ENCODE measurements at places on chromosomes 2 and 18. TPM values are rescaled to one million over a fixed set of nuclear protein-coding genes. Genes with fewer than 3 reads are reported as not detected.
A peak's percentile ranks its signal among the peaks of the same experiment; 100 is the strongest.

IL36RN gene
- total RNA-seq: not detected

GATA6 gene
- total RNA-seq: 17.6 TPM

SCRN3 gene
- total RNA-seq: 17.3 TPM

CBLN2 gene
- not detected for total RNA-seq

GPR75 gene
- total RNA-seq: 2.1 TPM

ZEB2 gene
- 36.4 TPM for total RNA-seq

FBXO36 gene
- total RNA-seq: 2.3 TPM

OXER1 gene
- not detected for total RNA-seq

INPP4A gene
- total RNA-seq: 16.0 TPM

GMPPA gene
- 72.2 TPM for total RNA-seq

MAP4K4 gene
- 115 TPM for total RNA-seq

- peaks cover 12% of the 10 kb centered on the region for H3K4me1 ChIP-seq
- no peak for DNase-seq
- no peaks in the 10 kb centered on the region for H3K36me3 ChIP-seq
- no peak overlapping the region for H3K4me3 ChIP-seq
- H3K27ac ChIP-seq: no peak overlapping the region
These were observed 15.7 kb downstream of the SH3RF3 start for GRCh38 chr2:109144721-109145120.

- H3K27ac ChIP-seq: no peak overlapping the region
- no peaks in the 10 kb centered on the region for H3K4me1 ChIP-seq
- H3K27me3 ChIP-seq: no peaks in the 10 kb centered on the region
These were observed 416.6 kb downstream of the NRXN1 start for GRCh38 chr2:50615291-50615690.

GRCh38 chr2:232879618-232880494, 9.8 kb downstream of the SNORC start:
- DNase-seq: no peak
- H3K4me3 ChIP-seq: no peak overlapping the region
- no peaks in the 10 kb centered on the region for H3K36me3 ChIP-seq
- H3K27ac ChIP-seq: no peak overlapping the region

GRCh38 chr2:224210286-224211180, 171.4 kb upstream of the SERPINE2 start:
- no peak overlapping the region for H3K4me3 ChIP-seq
- DNase-seq: no peak
- no peak overlapping the region for H3K27ac ChIP-seq
- H3K4me1 ChIP-seq: peaks cover 15% of the 10 kb centered on the region

GRCh38 chr2:182933629-182934028, 67.2 kb upstream of the FRZB start:
- no peak overlapping the region for H3K27ac ChIP-seq
- no peak overlapping the region for H3K4me3 ChIP-seq
- H3K4me1 ChIP-seq: peaks cover 6% of the 10 kb centered on the region
- H3K27me3 ChIP-seq: no peaks in the 10 kb centered on the region
- H3K36me3 ChIP-seq: peaks cover 64% of the 10 kb centered on the region

DNA sequence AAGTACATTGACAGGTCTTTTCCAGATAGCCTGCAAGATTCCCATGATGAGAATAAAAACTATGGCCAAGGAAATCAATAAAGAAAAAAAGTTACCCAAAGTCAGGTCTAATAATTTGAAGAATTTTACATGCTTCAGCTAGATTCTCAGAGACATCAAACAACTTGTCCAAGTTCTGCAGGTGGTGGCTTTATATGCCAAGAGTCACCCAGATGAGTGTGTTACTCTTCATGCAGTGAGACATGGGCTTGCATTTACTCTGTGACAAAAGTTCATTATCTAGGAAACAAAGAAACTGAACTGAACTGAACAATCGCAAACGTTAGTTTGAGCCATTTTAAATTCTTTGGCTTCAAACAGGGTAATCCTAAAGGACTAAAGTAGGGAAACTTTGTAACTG, 548.5 kb upstream of the SYT4 start:
- H3K36me3 ChIP-seq: no peaks in the 10 kb centered on the region
- H3K4me3 ChIP-seq: no peak overlapping the region
- H3K4me1 ChIP-seq: no peaks in the 10 kb centered on the region
- DNase-seq: no peak

DNA sequence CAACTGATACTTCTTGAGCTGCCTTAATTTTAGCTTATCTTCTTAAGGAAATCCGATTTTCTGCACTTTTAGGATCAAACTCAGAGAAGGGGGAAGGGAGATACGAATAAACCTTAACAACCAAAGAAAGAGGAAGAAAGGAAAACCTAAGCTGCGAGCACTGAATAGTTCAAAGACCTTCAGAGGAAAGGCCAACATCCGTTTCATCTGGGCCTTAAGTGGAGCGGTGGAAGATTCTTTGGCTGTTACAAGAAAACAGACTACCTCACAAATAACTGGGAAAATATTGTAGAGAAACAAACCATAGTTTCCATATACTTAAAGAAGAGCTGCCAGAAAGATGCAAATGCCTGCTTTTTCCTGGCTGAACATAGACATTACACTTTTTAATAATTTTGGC, 43.6 kb downstream of the VIT start:
- H3K4me1 ChIP-seq: no peaks in the 10 kb centered on the region
- H3K27me3 ChIP-seq: no peaks in the 10 kb centered on the region
- no peak for DNase-seq
- H3K36me3 ChIP-seq: no peaks in the 10 kb centered on the region
- no peak overlapping the region for H3K27ac ChIP-seq

GRCh38 chr2:134136731-134137130, 117.1 kb upstream of the MGAT5 start:
- H3K36me3 ChIP-seq: no peaks in the 10 kb centered on the region
- DNase-seq: no peak
- peaks cover 20% of the 10 kb centered on the region for H3K4me1 ChIP-seq
- peak overlapping the region; percentile 38 for H3K4me3 ChIP-seq

DNA sequence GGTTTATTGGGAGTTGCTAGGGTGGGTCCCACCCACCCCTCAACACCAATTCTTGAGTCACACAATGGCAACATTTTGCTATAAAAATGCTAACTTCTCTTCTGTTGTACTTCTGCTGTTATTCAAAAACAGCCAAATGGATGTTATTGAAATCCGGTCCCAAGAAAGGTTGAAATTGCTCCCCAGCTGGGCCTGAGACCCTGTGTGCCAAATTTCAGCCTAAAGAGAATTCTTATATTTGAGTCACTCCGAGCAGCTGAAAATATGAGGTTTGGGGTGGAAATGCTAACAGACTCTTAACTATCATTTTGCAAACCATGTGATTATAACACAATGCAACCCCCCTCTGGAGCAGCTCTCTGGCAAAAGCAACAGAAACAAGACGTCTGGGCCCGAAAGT, 27.0 kb upstream of the ACVR1 start:
- H3K4me1 ChIP-seq: peaks cover 24% of the 10 kb centered on the region
- H3K4me3 ChIP-seq: no peak overlapping the region
- H3K27ac ChIP-seq: peak overlapping the region; percentile 6
- H3K36me3 ChIP-seq: no peaks in the 10 kb centered on the region
- H3K27me3 ChIP-seq: no peaks in the 10 kb centered on the region

DNA sequence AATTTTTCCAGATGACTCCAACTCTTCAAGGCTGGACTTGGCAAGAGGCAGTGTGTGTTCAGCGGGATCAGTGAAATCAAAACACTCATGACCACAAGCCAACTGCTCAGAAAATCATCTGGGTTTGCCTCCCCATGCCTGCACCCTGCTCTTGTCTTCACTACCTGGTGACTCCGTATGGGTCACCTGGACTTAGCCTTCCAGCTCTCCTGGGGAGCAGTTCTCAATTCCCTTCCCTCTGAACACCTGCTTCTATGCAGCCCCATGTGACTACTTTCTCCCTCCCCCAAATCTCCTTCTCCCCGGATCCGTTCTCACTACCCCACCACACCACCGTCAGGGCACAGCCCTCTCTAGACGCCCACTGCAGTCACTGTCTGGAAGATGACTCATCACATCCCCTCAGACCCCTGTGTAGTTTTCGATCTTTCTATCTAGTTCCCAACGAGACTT, 130.2 kb upstream of the ID2 start:
- H3K27me3 ChIP-seq: no peaks in the 10 kb centered on the region
- H3K4me1 ChIP-seq: no peaks in the 10 kb centered on the region
- no peak overlapping the region for H3K27ac ChIP-seq
- no peak for DNase-seq
- H3K36me3 ChIP-seq: no peaks in the 10 kb centered on the region
- H3K4me3 ChIP-seq: no peak overlapping the region

DNA sequence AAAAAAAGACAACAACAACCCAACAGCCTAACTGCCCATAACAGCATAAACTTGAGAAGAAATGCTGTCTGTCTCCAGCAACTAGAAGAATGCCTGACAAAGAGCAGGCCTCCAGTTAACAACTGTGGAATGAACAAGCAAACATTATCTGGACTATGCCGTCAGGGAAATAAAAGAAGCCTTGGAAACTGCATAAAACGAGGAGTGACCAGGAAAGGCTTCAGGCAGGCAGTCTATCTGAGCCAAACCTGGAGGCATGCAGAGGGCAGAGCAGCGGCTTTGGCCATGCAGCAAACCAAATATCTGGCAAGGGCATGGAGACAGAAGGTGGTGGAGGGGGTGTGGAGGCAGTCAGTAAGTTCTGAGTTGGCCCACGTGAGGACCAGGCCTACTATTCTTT, 11.1 kb downstream of the HES6 start:
- no peak overlapping the region for H3K27ac ChIP-seq
- H3K4me1 ChIP-seq: no peaks in the 10 kb centered on the region
- no peak for DNase-seq
- H3K36me3 ChIP-seq: no peaks in the 10 kb centered on the region

DNA sequence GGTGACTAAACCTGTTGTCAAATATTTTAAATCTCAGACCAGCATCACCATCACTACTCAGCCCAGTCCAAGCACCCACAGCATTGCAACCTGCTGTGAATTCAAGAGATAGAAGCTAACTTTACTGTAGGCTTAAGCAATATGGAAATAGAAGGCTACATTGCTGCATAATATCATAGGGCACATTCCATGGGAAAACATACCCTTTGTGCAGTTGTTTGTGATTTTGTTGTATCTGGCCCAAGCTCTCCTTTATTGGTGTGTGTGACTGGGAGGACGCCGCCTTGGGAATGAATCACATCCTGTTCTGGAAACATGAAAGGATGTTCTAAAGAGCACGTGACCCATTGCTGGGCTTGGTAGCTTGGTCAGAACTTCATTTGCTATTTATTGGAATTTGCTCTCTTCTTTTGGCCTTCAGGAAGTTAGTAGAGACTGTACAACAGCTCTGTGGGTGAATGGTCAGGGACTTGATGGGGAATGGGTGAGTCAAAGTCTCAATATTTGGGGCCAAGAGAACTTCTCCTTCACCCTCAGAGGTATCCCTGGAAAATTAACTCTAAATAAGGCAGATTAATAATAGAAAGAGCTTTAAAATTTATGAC, 106.8 kb upstream of the SERPINE2 start:
- H3K4me1 ChIP-seq: peaks cover 54% of the 10 kb centered on the region
- H3K27ac ChIP-seq: peak overlapping the region; percentile 60
- peak; percentile 91 for DNase-seq
- no peak overlapping the region for H3K4me3 ChIP-seq
- no peaks in the 10 kb centered on the region for H3K36me3 ChIP-seq

GRCh38 chr18:32381761-32382160, 88.9 kb downstream of the GAREM1 start:
- H3K36me3 ChIP-seq: no peaks in the 10 kb centered on the region
- peaks cover 13% of the 10 kb centered on the region for H3K4me1 ChIP-seq
- no peak overlapping the region for H3K27ac ChIP-seq
- no peaks in the 10 kb centered on the region for H3K27me3 ChIP-seq
- no peak overlapping the region for H3K4me3 ChIP-seq

DNA sequence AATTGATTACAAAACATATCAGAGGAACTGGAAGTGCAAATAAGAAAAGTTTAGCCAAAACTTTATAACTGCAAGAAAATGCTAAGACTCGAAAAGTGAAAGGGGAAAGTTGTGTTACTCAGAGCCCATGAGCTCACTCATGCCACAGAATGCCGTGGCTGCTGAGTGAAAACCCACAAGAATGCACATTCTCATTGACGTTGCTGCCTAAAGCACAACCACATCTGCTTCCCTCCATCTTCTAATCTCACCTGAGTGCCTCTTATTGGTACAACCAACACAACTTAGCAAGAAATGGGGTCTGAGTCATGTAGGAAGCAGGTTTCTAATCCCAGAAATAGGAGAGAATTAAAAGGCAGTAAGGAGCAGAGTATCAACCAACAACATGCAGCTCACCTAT, 259.7 kb downstream of the LNPK start:
- H3K27ac ChIP-seq: peak overlapping the region; percentile 62
- DNase-seq: peak; percentile 90
- peaks cover 19% of the 10 kb centered on the region for H3K4me1 ChIP-seq
- H3K27me3 ChIP-seq: no peaks in the 10 kb centered on the region
- H3K4me3 ChIP-seq: no peak overlapping the region

DNA sequence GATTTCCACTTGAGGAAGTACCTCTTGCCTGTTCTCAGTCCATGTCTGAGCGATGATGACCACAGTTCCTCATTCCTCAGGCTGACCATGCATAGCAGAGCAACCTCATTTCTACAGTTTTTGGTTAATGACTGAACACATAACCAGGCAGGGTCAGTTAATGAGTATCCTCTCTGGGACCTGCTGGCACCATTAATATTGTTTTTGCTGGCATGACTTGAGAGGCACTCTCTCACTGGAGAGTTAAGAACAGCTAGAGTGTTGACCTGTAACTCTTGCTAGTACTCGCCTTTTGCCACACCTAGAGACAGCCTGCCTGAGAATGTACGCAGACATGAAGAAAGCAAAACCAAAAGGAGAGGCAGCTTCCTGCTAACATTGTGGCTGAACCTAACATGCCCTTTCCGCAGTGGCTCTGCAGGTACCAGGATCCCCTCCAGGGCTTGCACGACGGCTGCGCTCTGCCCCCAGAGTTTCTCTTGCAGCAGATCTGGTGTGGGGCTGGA, 23.9 kb downstream of the PECR start:
- no peak overlapping the region for H3K4me3 ChIP-seq
- H3K36me3 ChIP-seq: no peaks in the 10 kb centered on the region
- H3K4me1 ChIP-seq: peaks cover 15% of the 10 kb centered on the region
- DNase-seq: peak; percentile 70
- no peak overlapping the region for H3K27ac ChIP-seq

- no peaks in the 10 kb centered on the region for H3K36me3 ChIP-seq
- no peak for DNase-seq
- no peak overlapping the region for H3K4me3 ChIP-seq
These were observed 112.9 kb downstream of the PLB1 start for GRCh38 chr2:28608500-28609424.

DNA sequence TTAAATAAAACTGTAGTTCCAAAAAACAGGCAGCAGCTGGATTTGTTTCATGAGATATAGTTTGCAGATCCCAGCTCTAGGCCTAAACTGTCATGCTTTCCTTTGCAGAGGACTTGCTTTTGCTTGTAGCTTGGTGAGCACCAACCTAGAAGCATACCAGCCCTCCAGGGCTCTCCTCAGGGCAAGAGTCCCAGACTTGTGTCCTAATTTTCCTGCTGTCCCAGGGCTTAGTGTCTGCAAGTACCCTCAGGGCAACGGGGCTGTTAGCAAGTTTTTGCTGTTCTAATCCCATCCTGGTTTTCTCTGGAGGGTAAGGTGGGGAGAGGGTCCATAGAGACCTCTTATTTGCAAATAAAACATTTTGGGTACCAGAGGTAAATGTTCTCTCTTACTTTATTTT, 59.5 kb downstream of the TMEM17 start:
- no peak overlapping the region for H3K27ac ChIP-seq
- H3K4me1 ChIP-seq: no peaks in the 10 kb centered on the region
- no peak for DNase-seq
- no peaks in the 10 kb centered on the region for H3K27me3 ChIP-seq

- no peaks in the 10 kb centered on the region for H3K36me3 ChIP-seq
- no peaks in the 10 kb centered on the region for H3K27me3 ChIP-seq
- no peak overlapping the region for H3K4me3 ChIP-seq
- peak; percentile 74 for DNase-seq
These were observed 13.1 kb upstream of the MLPH start for GRCh38 chr2:237473878-237474441.

Data from GM23248 (cell line).